IPS DF 19.7 (cell line): ENCODE measurements at places on chromosomes 12 and 14.

- no peak for DNase-seq
Measured at GRCh38 chr12:50765095-50765911, 1.4 kb downstream of the ATF1 start.

GRCh38 chr12:116144384-116144783 lies 133.1 kb downstream of the MED13L start:
- no peak for DNase-seq

DNA sequence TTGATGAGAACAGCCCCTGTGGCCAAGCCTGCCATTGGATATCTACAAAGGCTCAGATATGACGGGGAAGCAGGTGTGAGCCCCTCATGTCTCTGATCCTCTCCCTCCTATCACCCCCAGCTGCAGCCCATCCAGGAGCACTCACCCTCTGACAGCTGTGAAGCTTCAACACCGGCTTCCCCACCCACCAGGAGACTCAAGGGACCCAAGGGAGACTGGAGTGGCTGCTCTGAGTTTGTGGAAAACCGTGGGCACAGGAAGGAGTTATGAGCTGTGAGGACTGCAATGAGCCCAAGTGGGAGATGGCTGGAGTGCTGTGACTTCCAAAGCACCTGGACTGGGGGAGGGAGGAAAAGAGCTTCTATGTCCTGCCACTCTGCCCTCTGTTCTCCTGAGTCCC lies 7.9 kb downstream of the IFI27L2 start:
- DNase-seq: no peak

GRCh38 chr12:22538311-22538710 lies 6.0 kb downstream of the C2CD5 start:
- DNase-seq: no peak

GRCh38 chr12:131153956-131154355 lies 200.2 kb downstream of the ADGRD1 start:
- no peak for DNase-seq

GRCh38 chr12:93894391-93895088 lies 217.4 kb downstream of the CRADD start:
- no peak for DNase-seq

DNA sequence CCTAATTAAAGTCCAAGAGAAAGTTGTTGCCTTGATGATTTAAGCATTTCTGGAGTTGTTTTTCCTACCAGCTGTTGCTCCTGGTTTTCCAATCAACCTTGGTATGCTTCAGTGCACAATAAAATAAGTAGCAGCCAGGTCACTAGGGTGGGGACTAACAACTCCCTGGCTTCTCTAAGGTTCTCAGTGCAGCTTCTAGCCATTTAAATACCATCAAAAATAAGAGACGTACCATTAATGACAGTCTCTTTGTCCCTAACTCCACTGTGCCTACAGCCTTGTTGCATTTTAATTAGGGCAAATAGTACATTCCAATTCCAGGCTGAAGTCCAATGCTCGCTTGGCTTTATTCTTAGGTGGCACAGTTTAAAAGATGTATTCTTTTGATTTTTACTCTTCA lies 11.8 kb downstream of the STON2 start:
- DNase-seq: no peak
